Sigmoid colon (tissue), 7 donors: ENCODE measurements at places on chromosomes 1 and 21. TPM values are rescaled to one million over a fixed set of nuclear protein-coding genes. Genes with fewer than 3 reads are reported as not detected.
A peak's percentile ranks its signal among the peaks of the same experiment; 100 is the strongest.

TTC22 gene
- 0.81 TPM for total RNA-seq

RORC gene
- total RNA-seq: 0.49 TPM

LCE1F gene
- not detected for total RNA-seq

HORMAD1 gene
- not detected for total RNA-seq

NMNAT2 gene
- total RNA-seq: 5.0 TPM

DNA sequence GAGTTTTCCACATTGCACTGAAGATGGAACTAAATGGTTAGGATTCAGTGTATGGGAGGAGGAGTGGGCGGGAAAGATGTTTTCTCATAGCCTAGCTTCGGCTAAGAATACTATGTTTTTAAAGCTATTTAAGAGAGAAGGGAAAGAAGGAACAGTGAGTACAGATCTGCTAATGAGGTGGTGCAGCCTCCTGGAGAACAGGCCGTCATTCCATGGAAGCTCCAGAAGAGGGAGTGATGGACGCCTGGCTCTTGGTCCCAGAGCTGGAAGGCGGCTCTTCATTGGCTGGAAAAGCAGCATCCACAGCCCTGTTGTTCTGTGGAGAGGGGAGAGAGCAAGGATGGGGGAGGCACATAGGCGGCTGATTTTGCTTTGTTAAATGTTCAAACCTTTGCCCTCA is 6.9 kb downstream of the CAMK1G start:
- DNase-seq: no peak

- no peak for DNase-seq
Measured at GRCh38 chr1:223628233-223629125, 37.0 kb downstream of the CAPN8 start.

DNA sequence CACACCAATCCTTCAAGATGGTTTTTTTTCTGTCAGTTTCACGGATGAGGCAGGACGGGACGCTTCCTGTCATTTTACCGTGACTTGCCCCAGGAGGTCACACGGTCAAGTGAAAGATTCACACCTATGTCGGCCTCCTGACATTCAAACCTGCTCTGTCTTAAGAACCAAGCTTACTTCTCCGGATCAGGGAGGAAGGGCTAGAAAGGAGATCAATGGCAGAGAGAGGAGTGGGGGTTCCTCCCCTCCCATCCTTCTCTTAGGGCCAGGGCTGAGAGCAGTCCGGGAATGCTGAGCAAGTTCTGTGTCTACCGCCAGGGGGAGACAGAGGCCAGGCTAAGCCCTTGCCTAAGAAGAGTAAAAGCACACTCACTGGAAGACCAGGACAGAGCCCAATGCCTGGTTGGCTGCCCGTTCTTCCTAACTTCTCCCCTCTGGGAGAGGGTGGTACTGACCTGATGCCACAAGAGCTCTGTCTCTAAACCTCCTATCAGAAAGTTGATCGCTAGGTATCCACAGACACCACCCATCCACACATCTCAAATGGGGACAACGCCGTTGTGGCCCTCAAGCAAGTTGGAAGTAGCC is 1.1 kb upstream of the PPM1J start:
- peak; percentile 94 for DNase-seq

DNA sequence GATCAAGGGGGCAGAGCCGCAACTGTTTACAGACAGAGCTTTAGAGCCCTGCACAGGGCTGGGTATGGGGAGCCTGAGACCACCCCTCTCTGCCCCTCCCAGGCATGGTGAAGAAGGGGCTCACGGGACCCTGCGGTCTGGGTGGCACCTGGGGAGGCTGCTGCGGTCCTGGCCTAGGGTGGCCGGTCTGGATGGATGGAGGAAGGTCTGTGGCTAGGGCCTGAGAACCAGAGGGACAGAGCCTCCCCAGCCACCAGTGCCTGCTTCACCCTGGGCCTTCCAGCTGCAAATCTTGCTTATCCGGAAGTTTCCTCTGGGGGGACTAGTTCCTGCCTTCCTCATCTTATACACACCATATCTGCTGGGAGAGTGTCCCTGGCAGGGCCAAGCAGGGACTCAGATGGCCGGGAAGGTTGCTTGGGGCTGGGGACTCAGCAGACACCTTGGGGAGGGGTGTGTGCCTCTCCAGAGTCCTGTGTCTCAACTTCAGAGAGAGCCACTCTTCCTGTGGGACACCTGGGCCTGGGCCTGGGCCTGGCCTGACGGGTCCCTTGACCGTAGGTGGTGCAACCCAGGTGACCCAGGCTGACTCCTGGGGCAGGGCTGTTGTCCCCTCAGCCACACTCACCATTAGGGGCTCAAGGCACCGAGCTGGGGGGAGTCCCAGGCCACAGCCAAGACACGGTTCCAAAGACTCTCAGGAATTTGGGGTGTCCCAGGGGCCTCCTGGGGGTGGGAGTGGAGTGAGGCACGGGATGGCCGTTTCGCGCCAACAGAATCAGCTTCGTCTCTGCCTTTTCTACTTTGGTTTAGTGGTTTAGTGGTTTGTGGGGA is 52.0 kb upstream of the ACTRT2 start:
- DNase-seq: peak; percentile 60

DNA sequence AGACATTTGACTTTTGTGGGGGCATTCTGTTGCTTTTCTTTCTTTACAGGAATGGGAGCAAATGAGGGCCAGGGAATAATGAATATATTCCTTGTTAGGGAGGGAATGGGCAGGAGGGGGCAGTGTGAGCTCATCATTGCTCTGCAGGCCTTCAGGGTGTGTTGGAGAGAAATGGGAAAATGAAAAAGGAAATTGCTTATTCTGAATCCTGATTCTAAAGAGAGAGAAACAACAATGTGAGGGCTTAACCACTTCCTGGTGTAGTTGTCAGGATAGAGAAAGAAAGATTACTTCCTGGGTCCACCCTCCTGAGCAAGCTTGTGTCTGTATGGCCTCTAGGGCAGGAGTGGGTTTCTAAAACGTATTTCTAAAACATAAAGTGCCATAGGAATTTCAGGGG is 28.3 kb downstream of the VANGL2 start:
- no peak for DNase-seq

DNA sequence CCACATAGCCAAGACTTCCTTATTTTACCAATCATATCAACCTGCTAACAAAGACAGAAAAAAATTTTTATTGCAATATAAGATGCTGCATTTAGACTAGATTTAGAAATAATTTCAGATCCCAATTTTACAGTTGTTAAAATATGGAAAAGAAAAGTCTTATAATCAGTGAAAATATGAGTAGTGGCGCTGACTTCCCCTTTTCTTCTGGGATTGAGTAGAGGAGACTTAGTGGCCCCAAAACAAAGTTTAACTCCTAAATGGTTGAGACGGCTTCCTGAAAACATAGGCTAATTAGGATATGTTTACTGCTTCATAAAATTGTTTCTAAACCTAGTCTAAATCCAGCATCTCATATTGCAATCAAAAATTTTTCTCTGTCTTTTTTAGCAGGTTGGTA is 68.4 kb downstream of the RAB3GAP2 start:
- no peak for DNase-seq

GRCh38 chr1:194707074-194707473 is 1520.7 kb upstream of the B3GALT2 start:
- DNase-seq: no peak

- no peak for DNase-seq
Measured at GRCh38 chr1:67792103-67792502, 41.2 kb downstream of the GNG12 start.

DNA sequence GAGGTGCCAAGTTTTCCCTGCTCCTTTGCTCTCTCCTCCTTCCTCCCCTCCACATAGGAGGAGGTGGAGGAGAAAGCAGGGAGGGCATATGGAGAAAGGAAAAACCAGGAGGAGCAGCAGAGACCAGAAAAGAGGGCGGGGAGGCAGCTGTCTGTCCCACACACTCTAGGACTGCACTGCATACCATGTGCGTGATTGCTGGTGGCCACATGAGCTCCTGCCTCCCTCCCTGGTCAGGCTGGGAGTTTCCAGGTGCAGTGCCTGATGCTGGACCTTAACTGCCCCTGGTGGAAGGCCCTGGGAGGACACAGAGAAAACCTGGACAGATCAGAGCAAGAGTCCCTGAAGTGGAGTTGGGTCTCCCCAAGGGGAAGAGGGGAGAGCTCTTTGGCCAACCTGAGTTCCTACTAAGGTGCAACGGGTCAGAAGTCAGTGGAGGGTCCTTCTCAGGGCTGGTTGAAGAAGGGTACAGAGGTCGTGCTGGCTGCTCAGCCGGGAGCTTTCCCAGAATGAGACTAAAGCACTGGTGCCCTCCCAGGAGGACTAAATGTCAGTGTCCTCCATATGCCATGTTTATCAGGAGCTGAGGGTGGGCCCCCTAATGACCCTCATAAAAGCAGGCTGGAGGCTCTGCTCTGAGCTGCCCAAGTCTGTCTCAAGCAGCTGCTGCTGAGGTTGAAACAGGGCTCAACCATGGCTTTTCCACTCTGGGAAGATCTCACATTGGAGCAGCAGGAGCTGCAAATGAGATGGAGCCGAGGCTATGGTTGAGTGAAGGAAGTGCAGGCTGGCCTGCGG is 3.5 kb upstream of the LGR6 start:
- DNase-seq: no peak

- no peak for DNase-seq
Measured at GRCh38 chr1:31545927-31546540, 30.3 kb upstream of the TINAGL1 start.

GRCh38 chr21:25054689-25055088 is 552.6 kb downstream of the MRPL39 start:
- DNase-seq: no peak

DNA sequence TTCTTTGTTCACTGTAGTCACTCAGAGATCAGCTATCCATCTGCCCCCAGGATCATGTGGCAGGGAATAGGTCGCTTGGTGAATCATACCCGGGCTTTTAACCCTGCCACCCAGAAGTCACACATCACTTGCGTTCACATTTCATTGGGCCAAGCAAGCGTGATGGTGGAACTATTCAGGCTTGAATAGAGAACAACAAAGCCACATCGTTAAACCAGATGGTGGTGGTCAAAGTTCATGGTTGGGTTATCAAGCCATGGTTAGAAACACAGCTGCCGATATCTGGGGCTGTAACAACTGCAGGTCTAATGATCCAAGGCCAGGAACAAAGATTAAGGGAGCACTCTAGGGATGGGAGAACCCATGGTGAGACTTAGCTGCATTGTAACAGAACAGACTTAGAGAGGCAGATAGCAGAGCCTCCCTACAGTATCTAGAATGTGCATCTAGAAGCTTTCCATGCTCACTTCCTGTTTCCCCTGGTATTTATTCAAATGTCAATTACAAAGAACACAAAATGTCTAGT is 40.0 kb upstream of the PTPRC start:
- DNase-seq: no peak
